ENCODE measurements at places on chromosomes 1 and 21.

GRCh38 chr1:177142791-177143271 is 21.7 kb downstream of the ASTN1 start:
- no peak for DNase-seq

DNA sequence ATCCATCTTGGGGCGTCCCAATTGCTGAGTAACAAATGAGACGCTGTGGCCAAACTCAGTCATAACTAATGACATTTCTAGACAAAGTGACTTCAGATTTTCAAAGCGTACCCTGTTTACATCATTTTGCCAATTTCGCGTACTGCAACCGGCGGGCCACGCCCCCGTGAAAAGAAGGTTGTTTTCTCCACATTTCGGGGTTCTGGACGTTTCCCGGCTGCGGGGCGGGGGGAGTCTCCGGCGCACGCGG is 282 bp upstream of the SOD1 start:
- no peak for DNase-seq

GRCh38 chr1:210558302-210558701 is 229.6 kb downstream of the HHAT start:
- peak; percentile 60 for DNase-seq

DNA sequence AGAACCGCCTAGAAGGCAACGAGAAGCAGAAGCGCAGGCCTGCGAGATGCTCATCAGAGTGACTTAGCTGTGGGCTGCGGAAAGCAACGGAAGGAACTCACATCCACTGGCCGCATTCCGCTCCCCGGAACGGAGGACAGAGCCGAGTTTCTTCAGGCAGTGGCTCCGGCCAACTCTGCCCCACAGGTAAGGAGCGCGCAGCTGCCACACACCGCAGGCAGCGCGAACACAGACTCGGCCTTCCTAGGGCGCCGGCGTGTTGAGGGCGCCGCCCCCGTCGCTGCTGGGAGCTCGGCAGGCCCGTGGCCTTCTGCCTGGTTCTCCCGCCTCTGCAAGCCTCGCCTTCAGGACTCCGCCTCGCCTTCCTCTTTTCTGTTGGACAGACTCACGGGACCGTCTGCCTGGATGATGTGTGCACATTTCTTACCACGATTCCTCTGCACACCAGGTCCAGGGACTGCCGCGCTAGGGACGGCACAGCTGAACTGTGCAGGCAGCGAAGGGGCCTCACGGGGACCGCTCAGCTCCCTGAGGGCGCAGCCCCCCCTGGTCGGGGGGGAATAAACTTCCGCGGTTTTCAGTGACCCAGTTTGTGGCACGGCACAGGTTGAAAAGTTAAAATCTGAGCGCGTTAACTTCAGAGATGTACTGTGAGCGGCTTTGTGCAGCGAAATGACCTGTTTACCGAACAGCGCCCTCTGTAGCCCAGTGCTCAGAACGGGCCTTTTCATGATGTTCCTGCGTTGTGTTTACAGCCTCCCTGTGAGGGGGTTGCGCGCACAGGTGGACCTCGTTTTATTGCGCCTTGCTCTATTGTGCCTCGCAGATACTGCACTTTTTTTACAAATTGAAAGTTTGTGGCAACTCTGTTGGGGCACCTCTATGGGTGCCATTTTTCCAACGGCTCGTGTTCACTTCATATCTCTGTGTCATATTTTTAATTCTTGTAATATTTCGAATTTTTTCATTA is 15.8 kb downstream of the TCP10L start:
- DNase-seq = peak; percentile 64

- DNase-seq = no peak
Observed at GRCh38 chr1:62304975-62305374, 14.3 kb downstream of the KANK4 start.

All from heart right ventricle (tissue), 16 donors.